ENCODE measurements at places on chromosomes 5 and 9. TPM values are rescaled to one million over a fixed set of nuclear protein-coding genes. Genes with fewer than 3 reads are reported as not detected.

Gene COMMD10
- total RNA-seq, result 22.9 TPM

Gene PHYHD1
- 4.4 TPM for total RNA-seq

Gene ZDHHC11B
- total RNA-seq, result 42.8 TPM

Gene AMBP
- total RNA-seq, result 0.29 TPM

Gene RNF183
- total RNA-seq, result not detected

Gene EXD3
- total RNA-seq, result 24.5 TPM

Gene SPINK13
- not detected for total RNA-seq

Gene POMT1
- total RNA-seq, result 108 TPM

Gene PCDHGA4
- total RNA-seq, result 8.2 TPM

GRCh38 chr9:32351845-32352244 lies 32.6 kb upstream of the ACO1 start:
- no peak overlapping the region for H3K27ac ChIP-seq
- peak; percentile 40 for DNase-seq
- H3K4me3 ChIP-seq, result no peak overlapping the region
- no peaks in the 10 kb centered on the region for H3K36me3 ChIP-seq

GRCh38 chr5:151008906-151009305 lies 11.5 kb upstream of the GPX3 start:
- H3K36me3 ChIP-seq, result no peaks in the 10 kb centered on the region
- no peak overlapping the region for H3K27ac ChIP-seq
- H3K4me3 ChIP-seq, result no peak overlapping the region

DNA sequence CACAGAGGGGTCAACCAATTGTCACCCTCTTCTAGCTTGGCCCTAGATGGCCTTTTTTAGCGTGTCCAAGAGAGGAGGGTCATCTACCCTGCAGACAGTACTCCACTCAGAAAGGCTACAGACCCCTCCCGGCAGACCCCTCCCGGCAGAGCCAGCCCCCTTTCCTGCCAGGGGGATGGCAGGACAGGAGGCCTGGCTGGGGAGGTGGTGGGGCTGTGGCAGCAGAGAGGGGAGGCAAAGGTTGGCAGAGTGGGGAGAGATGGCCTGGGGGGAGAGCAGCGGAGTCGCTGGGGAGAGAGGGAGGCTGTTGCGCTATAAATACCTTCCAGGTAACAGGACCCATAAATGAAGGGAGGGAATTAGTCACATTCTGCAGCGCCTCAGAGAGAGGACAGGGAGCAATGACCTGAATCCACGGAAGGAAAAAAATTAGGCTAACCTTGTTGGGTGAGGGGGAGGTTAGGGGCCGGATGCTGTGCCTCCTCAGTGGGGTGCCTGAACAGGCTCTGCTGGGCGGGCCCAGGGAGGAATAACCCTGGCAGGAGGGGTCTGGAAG lies 32.9 kb upstream of the PSD2 start:
- DNase-seq, result no peak
- peaks cover 40% of the 10 kb centered on the region for H3K4me1 ChIP-seq
- H3K4me3 ChIP-seq, result no peak overlapping the region
- no peak overlapping the region for H3K27ac ChIP-seq

DNA sequence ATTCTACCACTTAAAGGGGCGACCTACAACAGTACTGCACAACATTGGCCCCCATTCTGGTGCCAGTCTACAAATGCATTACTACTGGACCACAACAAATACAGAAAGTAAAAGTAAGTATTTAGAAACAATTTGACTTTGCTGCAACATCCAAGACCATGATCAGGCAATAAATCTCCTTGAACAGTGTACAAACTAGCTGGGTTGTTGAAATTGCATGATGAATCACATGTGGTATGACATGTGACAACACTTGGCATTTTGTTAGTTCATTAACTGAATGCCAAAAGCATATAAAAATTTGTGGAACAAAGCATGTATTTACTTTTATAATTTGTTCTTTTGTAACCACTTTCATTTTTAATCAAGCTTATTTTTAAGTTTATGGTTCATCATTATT lies 270.5 kb downstream of the NFIB start:
- H3K4me3 ChIP-seq, result no peak overlapping the region
- peaks cover 2% of the 10 kb centered on the region for H3K27me3 ChIP-seq
- no peaks in the 10 kb centered on the region for H3K36me3 ChIP-seq
- no peak overlapping the region for H3K27ac ChIP-seq
- no peak for DNase-seq

- no peak overlapping the region for H3K27ac ChIP-seq
- H3K36me3 ChIP-seq, result no peaks in the 10 kb centered on the region
- no peak overlapping the region for H3K4me3 ChIP-seq
- peaks cover 18% of the 10 kb centered on the region for H3K4me1 ChIP-seq
Measured at GRCh38 chr9:133604856-133605255, 4.3 kb downstream of the FAM163B start.

DNA sequence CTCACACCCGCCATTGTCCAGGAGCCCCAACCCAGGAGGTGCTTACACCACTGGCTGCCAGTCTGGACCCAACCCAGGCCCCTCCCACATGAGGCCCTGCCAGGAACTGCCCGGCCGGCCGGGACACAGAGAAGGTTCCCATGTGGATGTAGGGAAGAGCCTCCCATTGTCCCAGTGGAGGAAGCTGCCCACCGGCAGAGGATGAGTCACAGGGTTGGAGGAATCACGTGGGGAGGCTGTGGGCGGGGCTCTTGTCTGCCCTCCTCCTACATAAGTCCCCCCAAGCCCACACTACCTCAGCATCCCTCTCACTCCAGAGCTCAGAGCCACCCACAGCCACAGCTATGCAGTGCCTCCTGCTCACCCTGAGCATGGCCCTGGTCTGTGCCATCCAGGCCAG lies 26.1 kb downstream of the PAEP start:
- H3K36me3 ChIP-seq, result no peaks in the 10 kb centered on the region
- no peak for DNase-seq
- no peaks in the 10 kb centered on the region for H3K4me1 ChIP-seq
- H3K27ac ChIP-seq, result no peak overlapping the region
- peaks cover 3% of the 10 kb centered on the region for H3K27me3 ChIP-seq

- H3K4me3 ChIP-seq, result no peak overlapping the region
- no peaks in the 10 kb centered on the region for H3K4me1 ChIP-seq
- H3K27ac ChIP-seq, result no peak overlapping the region
- DNase-seq, result no peak
Measured at GRCh38 chr9:82057805-82058204, 69.2 kb downstream of the SPATA31D1 start.

- peaks cover 21% of the 10 kb centered on the region for H3K4me1 ChIP-seq
- no peak for DNase-seq
- H3K4me3 ChIP-seq, result no peak overlapping the region
- H3K27me3 ChIP-seq, result peaks cover 29% of the 10 kb centered on the region
- peak overlapping the region; percentile 38 for H3K27ac ChIP-seq
- peaks cover 3% of the 10 kb centered on the region for H3K36me3 ChIP-seq
Measured at GRCh38 chr5:177300236-177300880, 3.2 kb downstream of the RAB24 start.

GRCh38 chr5:133377736-133378135 lies 234.6 kb downstream of the FSTL4 start:
- DNase-seq, result no peak
- peaks cover 3% of the 10 kb centered on the region for H3K27me3 ChIP-seq
- no peak overlapping the region for H3K4me3 ChIP-seq
- H3K27ac ChIP-seq, result no peak overlapping the region

GRCh38 chr9:133248726-133249295 lies 26.2 kb downstream of the ABO start:
- no peaks in the 10 kb centered on the region for H3K4me1 ChIP-seq
- peaks cover 6% of the 10 kb centered on the region for H3K36me3 ChIP-seq
- DNase-seq, result no peak
- H3K27ac ChIP-seq, result no peak overlapping the region

- H3K27ac ChIP-seq, result peak overlapping the region; percentile 48
- DNase-seq, result peak; percentile 39
- H3K4me3 ChIP-seq, result no peak overlapping the region
- peaks cover 20% of the 10 kb centered on the region for H3K4me1 ChIP-seq
- no peaks in the 10 kb centered on the region for H3K36me3 ChIP-seq
Measured at GRCh38 chr5:8842971-8843551, 702.8 kb downstream of the SEMA5A start.

GRCh38 chr5:77816686-77817085 lies 40.5 kb upstream of the TBCA start:
- no peaks in the 10 kb centered on the region for H3K36me3 ChIP-seq
- H3K27ac ChIP-seq, result no peak overlapping the region
- DNase-seq, result no peak
- H3K27me3 ChIP-seq, result no peaks in the 10 kb centered on the region

- H3K36me3 ChIP-seq, result no peaks in the 10 kb centered on the region
- no peak overlapping the region for H3K27ac ChIP-seq
- H3K4me1 ChIP-seq, result no peaks in the 10 kb centered on the region
- peaks cover 3% of the 10 kb centered on the region for H3K27me3 ChIP-seq
Measured at GRCh38 chr5:56310711-56311204, 77.6 kb upstream of the ANKRD55 start.

GRCh38 chr5:154345255-154345952 lies 100.4 kb upstream of the SAP30L start:
- no peak overlapping the region for H3K4me3 ChIP-seq
- no peaks in the 10 kb centered on the region for H3K27me3 ChIP-seq
- H3K36me3 ChIP-seq, result no peaks in the 10 kb centered on the region
- no peaks in the 10 kb centered on the region for H3K4me1 ChIP-seq

DNA sequence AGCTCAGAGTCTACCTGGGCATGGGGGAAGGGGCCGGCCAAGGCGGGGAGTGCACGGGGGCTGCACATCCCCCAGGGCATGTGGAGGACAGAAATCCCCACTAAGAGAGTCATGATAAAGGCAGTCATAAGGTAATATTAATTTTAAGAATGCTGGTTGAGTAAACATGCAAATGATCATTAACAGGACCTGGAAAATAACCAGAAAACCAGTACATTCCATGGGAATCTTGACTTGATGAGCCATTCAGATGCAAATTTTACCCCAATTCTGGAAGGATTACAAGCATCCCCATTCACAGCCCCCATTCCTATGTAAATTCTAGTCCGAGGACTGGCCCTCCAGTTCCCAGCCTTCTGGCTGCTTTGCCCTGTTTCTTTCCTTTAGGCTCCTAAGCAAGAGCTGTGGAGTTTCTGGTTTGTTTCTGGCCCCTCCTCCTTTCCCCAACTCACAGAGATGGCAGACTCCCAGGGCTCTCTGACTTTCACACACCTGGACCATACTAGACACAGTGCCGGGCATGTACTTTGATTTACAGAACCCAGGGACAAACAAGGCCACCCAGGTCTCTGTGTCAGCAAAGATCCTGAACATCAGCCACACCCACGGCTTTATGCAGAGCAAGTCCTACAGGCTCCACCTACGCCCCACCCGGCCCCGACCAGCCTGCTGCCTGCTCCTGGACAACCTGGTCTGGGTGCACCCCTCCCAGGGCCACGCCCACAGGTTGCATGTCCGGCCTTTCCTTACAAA lies 62.7 kb downstream of the SEMA4D start:
- peaks cover 8% of the 10 kb centered on the region for H3K27me3 ChIP-seq
- H3K36me3 ChIP-seq, result no peaks in the 10 kb centered on the region
- no peak for DNase-seq
- H3K4me3 ChIP-seq, result no peak overlapping the region

DNA sequence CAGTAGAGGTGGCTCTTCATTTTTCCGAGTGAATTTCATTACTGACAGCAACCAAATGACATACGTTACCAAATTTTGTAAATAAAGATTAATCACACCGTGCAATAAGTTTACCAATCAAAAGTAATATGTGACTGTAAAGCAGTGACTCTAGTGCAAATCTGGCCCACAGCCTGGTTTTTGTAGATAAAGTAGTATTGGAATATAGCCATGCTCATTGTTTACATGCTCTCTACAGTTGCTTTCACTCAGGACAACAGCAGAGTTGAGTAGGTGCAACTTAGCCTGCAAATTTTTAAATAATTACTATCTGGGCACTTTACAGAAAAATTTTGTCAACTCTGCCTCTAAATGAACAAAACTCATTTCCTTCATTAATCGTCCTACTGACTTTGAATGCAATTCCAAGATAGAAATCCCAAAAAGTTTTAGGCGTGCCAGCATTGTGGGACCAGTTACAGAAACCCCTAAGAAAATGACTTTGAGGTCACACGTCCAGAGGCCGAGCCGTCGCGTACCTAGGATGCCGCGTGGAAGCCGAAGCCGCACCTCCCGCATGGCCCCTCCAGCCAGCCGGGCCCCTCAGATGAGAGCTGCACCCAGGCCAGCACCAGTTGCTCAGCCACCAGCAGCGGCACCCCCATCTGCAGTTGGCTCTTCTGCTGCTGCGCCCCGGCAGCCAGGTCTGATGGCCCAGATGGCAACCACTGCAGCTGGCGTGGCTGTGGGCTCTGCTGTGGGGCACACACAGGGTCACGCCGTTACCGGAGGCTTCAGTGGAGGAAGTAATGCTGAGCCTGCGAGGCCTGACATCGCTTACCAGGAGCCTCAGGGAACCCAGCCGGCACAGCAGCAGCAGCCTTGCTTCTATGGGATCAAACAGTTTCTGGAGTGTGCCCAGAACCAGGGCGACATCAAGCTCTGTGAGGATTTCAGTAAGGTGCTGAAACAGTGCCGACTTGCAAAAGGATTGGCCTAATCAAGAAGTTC lies 180.7 kb upstream of the TLE4 start:
- H3K27me3 ChIP-seq, result peaks cover 6% of the 10 kb centered on the region
- no peak overlapping the region for H3K4me3 ChIP-seq
- H3K36me3 ChIP-seq, result no peaks in the 10 kb centered on the region
- no peak for DNase-seq
